ENCODE measurements at places on chromosomes 13 and 19.

DNA sequence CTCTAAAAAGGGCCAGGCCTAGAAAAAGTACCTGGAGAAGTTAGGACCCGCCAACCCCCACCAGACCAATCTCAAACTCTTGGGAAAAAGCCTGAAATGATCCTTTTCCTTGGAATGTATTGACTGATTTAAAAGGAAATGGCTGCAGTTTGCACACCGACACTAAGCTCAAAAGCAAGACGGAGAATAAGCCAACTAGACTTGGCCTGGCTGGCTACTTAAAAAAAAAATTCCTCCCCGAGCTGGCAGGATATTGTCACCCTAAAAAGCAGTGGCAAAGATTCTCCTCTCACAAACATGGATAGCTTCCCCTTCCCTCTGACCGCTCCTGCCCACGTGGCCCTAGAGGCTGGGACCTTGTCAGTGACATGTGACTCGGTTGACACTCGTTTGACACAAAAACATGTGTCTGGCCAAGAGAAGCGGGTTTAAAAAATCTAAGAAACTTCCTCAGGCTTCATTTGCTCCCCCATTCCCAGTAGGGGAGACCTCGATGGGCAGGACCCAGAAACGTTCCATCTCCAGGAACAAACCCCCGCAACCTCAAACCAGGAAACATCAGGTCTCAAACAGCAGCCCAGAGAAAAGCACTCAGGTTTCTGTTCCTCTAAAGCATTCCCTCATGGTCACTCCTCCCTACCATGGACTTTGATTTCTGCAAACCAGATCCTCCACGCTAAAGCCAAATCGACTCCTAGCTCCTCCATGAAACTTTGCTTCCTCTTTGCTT, 1.3 kb downstream of the RFX1 start:
- peak; percentile 10 for DNase-seq

DNA sequence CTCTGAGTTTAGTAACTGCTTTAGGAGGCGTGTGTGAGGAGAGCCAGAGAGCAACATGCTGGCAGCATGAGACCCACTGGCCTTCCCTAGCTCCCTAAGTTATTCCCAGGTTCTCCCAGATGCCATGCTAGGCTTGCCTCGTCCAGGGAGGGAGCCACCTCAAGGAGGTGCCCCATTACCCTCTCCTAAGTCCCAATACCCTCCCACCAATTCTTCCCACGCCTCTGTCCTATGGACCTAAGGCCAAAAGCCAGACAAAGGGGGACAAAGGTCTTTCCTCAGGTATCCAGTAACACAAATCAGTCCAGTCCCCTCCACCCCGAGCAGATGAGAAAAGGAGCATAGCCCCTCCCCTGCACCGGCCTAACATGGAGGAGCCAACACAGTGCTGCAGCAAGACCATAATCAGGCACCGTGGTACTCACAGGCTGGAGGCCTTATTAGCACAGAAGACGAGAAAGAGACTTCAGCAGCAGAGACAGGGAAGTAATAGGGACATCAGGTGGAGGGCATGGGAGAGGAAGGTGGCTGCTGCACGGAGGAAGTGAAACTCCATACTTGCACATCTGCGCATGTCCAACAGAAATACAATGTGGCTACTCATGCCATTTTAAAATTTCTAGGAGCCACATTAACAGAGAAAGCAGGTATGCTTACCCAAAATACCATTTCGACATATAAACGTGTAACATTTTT, 46.3 kb downstream of the BRD4 start:
- no peak for DNase-seq

- DNase-seq: no peak
These were observed 121.5 kb downstream of the KL start for GRCh38 chr13:33137721-33138120.

DNA sequence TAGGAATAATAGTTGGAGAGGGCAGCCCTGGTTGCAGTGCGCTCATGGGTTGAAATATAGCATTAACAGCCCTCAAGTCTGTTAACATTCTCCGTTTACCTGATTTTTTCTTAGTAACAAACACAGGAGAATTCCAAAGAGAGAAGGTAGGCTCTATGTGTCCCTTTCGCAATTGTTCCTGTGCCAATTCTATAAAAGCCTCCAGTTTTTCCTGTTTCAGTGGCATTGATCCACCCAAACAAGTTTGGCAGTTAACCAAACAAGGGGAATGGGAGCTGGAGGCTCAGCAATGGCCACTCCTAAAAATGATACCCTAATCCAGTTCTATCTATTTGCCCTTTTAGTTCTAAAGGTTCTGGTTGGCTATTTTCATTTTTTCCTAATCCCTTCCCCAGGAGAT, 151.6 kb downstream of the ZNF486 start:
- DNase-seq: no peak

GRCh38 chr13:24086642-24087041, 73.9 kb upstream of the SPATA13 start:
- DNase-seq: no peak

DNA sequence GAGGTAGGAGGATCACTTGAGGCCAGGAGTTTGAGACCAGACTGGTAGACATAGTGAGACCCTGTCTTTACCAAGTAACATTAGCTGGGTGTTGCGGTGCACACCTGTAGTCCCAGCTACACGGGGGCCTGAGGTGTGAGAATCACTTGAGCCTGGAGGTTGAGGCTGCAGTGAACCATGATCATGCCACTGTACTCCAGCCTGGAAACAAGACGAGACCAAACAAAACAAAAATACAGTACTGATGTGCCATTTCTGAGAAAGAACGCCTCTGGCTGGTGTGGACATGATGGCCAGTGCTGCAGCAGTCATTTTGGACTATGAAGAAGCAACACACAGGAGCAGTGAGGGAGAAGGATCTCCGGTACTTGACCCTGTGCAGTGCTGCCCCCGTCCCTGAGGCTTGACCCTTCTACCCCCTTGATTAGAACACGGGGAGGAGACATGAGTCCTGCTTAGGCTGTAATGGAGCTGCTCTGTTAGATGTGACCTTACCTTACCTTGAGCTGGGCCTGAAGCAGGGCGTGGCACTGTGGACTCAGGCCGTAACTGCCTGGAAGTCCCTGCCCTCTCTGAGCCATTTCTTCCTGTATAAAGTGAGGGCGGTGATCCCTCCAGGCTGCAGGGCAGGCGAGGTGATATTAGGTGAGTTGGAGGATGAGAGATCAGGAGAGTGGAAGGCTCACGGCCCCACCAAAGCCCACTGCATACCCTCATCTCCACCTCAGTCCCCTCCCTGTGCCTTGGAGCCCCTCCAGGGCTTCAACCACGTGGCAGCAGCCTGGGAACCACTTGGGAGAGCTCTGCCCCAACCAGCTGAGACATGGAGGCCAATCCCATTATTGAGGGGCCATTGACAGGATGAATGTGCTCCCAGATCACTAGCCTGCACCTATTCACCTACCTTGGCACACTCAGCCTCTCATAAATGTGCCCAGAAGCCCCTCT, 5.9 kb downstream of the RPL18A start:
- peak; percentile 21 for DNase-seq

- DNase-seq: no peak
These were observed 17.2 kb upstream of the CNFN start for GRCh38 chr19:42407085-42407815.

DNA sequence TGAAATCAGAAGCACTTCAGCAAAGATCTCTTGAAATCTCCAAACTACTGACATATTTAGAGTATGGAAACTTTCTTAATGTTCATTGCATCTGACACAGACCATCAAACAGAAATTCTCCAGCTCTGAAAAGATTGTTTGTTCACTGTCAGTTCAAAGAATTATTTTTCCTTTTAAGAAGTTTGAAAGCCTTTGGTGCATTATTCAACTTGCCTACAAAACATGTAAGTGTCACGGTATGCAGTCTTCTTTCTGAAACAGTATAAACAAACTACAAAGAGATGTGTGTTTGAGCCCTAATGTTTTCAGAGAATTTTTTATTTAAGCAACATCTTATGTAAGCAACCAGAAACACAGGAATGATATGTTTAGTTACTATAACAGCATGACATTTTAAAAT, 125.4 kb downstream of the FGF14 start:
- DNase-seq: no peak

GRCh38 chr19:14772467-14772866, 5.9 kb downstream of the ADGRE2 start:
- DNase-seq: no peak

DNA sequence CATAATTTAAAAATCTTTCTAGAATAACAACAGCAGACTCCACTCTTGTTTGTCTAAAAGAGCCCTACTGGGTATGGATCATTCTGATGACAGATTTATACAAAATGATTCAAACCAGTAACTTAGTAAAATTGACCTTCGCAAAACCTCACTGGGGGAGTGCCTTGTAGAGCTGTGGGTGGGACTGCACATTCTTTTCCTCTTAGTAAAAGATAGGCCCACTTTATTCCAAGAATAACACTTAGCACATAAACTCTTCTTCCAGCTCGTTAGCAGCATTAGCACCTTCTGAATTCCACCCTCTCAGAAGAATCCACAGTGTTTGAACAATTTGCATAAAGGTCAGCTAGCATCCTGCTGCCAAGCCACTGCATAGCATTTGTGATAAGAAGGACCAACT, 106.8 kb downstream of the STOML3 start:
- DNase-seq: no peak

GRCh38 chr13:72694314-72694713, 33.1 kb downstream of the MZT1 start:
- no peak for DNase-seq

GRCh38 chr19:51733742-51734522, 10.1 kb upstream of the HAS1 start:
- no peak for DNase-seq

GRCh38 chr13:35514801-35515502, 38.5 kb upstream of the MAB21L1 start:
- DNase-seq: no peak

DNA sequence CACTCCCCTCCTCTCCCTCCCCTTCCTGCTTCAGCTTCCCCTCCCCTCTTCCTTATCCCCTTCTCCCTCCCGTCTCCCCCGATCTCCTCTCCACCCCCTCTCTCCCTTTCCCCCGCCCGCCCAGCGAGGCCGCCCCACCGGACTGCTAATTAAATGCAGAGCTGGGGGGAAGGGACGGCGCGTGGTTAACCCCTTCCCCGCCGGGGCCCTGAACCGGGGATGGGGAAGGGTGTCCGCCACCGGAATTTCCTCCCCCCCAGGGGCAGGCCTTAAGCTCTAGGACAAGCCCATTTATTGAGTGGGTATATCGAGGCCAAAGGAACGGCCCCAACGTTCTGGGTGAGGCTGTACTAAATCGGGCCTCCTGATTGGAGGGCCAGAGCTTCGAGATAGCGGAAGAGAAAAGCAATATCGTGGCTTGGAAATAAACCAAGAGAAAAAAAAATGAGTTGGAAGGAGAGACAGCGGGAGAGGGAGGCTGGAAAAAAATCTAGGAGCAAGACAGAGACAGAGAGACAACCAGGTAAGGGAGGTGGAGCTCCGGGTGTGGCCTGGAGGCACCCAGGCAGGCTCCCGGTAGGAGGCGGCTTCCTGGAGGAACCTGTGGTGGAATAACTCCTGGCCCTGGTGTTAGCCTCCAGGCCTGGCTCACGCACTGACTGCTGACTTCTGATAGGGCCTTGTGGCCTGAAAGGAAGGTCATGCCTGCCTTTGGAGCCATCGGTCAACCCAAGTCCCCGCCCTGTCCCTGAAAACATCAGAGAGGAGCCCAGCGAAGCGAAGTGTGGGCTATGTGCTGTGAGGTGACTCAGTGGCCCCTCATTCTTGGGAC, 11.6 kb upstream of the JUND start:
- peak; percentile 34 for DNase-seq

DNA sequence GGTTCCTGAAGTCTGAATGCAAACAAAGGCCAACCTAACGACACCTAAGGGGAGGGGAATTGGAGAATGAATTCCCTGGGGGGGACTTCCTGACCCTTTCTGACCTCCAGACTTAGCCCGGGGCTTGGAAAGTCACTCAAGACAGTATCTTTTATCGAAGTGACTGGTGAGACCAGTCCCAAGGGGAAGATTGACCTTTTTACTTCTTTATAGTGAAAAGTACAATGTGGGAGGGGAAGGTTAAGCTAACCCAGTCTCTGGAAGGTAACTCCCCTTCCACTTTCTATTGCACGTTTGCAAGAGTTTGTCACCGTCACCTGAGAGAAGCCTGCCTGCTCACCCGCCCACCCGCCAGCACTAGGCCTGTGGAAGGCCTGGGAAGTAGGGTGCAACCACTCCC, 111.9 kb downstream of the EFNB2 start:
- no peak for DNase-seq

DNA sequence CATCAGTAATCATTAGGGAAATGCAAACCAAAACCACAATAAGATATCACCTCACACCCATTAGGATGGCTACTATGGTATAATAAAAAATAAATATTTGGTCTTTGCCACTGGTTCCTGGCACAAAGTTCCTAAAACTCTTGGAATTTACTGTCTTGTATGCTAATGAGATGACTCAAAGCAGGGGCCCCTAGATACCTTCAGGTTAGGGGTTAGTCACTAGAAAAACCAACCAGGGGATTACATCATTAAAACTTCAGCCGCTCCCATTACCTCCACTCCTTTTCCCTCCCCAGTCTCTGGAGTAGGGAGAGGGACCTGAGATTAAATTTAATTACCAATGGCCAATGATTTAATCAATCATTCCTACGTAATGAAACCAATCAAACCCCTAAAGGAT, 49.6 kb downstream of the THSD1 start:
- DNase-seq: no peak

- no peak for DNase-seq
These were observed 59.7 kb upstream of the TNFRSF19 start for GRCh38 chr13:23510544-23510916.

DNA sequence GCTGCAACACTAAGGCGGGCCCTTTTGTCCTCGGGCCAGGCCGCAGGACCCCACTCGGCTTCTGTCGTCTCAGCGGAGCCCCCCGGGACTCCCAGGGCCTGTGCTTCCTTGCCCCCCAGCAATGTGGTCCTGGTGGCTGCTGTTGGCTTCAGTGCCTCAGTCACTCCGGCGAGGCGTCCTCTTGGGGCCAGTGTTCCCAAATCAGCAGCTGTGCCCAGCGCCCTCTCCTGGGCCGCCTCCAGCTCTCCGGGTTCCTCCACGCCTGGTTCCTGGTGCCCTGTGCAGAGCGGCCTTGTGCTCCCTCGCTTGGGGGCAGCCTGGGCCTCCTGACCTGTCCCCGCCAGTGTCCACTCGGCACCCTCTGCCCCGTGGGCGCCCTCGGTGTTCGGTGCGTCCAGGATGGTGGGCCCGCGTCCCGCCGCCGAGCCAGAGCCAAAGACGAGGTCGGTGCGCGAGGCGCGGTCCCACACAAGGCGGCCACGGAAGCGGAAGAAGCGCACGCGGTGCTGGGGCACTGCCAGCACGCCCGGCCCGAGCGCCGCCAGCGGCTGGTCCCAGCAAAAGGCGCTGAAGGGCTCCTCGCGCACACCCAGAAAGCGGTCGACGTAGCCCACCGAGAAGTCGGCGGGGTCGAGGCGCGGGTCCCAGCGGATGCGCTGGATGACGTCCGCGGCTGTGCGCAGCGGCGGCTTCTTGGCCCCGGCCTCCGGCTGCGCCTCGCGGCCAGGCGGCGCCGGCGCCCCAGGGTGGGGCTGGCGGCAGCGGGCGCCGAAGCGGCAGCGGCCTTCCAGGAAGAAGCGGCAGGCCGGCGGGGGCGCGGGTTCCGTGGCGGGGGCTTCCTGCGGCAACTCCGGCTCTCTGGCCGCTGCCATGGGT, 685 bp downstream of the LENG9 start:
- peak; percentile 78 for DNase-seq
